H7 (cell line): ENCODE measurements at places on chromosomes 2 and 18. TPM values are rescaled to one million over a fixed set of nuclear protein-coding genes. Genes with fewer than 3 reads are reported as not detected.
A peak's percentile ranks its signal among the peaks of the same experiment; 100 is the strongest.

DNA sequence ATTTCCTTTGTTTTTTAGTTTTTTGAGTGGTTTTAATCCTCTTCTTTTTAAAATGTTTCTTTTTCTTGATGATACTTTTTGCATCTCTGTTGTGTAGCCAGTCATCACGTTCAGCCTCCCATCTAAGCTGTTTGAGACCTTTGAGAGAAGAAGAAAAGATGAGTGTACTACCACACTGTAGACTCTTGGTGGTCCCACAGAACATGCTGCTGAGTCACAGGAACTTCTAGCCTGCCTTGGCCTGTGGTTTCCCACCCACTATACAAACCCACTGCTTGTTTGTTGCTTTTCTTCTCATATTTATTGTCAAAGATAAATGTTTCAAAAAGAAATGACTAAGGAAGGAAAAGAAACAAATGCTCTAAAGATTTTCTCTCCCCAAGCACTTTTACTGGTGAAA lies 5.5 kb downstream of the CEBPZOS start:
- no peak for DNase-seq

DNA sequence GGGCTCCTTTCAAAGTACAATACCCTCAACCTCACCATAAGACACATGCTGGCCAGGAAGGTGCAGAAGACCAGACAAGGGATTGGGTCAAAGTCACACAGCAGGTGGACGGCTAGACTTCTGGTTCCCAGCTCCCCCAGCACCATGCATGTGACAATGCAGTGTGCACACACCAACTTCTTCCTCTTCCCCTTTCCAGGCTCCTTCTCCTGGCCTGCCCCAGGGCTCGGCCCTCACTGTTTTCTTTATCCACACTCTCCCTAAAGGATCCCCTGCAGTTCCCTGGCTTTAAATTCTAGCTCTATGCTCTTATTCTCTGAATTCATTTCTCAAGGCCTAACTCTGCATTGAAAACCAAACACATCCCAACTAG lies 82.3 kb downstream of the LOXHD1 start:
- no peak for DNase-seq

GRCh38 chr2:108612153-108612513 lies 77.9 kb downstream of the LIMS1 start:
- DNase-seq = no peak

- DNase-seq = peak; percentile 77
Observed at GRCh38 chr2:230932556-230933511, 7.8 kb upstream of the GPR55 start.

GRCh38 chr2:113178891-113179290 lies 5.1 kb downstream of the PSD4 start:
- no peak for DNase-seq

DNA sequence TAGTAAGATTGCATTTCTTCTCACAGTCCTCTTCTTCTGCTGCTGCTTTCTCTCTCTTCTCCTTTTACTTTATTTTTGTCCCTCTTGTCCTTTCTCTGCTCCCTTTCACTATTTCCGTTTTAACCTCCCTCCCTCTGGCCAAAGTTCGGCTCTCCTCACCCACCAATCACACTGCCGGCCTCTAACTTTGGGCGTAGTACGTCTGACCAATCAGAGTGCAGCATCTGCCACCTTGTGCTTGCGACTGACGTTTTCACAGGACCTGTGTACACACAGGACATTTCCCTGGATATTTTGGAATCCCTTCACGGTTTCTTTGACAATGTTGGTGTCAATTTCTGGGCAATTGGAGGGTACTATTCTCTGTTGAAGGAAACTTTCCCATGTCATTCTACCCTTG lies 22.6 kb upstream of the ICOS start:
- DNase-seq = peak; percentile 52

GRCh38 chr2:113966832-113967231 lies 76.9 kb downstream of the ACTR3 start:
- no peak for DNase-seq

- DNase-seq = no peak
Observed at GRCh38 chr2:231709636-231709980, 1.3 kb downstream of the PTMA start.

DNA sequence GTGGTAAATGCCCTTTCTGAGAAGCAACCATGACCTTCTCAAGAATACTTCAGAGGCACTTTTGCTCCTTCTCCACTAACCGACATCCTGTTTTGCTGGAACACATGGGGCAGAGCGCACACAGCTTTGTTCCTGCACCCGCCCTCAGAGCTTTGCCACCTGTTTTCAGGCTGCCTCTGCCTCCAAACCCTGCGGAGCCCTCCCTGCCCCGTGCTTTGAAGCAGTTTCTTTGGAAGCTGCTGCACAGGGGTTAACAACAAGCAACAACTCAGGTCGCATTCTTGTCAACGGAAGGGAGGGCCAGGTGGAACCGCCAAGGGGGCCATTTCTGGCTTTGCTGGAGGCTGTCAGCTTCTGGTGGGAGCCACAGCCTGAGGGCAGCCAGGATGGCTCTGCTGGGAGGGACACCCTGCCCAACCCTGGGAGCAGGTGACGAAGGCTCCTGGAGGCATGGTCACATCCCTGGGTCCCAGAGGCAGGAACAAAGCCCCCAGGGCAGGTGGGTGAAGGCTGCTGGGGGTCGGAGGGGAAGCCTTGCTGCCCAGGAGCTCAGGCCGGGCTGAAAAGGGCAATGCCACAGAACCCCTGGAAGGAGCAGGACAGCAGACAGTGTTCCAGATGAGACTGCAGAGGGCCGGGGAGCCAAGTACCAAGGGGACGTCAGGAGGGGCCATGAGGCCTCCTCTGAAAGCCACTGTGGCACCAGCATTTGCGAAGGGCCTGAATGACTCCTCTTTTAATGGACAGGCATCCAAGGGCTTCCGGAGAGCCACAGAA lies 46.8 kb downstream of the MRPS5 start:
- no peak for DNase-seq

- DNase-seq = no peak
Observed at GRCh38 chr2:197207106-197207505, 103.5 kb downstream of the ANKRD44 start.

GRCh38 chr2:3574155-3574554 lies 905 bp upstream of the RPS7 start:
- no peak for DNase-seq

GRCh38 chr2:53886406-53887280 lies 26.9 kb upstream of the GPR75 start:
- no peak for DNase-seq

DNA sequence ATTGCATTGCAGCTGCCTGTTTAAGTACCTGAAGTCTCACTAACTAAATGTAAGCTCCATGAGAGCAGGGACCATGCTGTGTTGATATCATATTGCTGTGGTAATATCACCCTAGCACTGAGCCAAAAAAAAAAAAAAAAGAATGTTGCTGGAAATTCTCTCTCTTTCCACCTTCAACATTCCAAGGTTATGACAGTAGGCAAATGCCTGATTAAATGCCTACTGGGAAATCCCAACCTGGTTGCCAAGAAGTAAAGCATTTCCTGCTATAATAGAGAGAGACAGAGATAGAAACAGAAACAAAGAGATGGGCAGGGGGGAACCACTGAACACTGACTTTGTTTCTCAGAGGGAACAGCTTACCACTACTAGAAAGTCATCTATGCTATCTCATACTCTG lies 1604.2 kb downstream of the LRP1B start:
- DNase-seq = no peak

GRCh38 chr18:44961288-44961995 lies 280.8 kb downstream of the SETBP1 start:
- DNase-seq = no peak

DNA sequence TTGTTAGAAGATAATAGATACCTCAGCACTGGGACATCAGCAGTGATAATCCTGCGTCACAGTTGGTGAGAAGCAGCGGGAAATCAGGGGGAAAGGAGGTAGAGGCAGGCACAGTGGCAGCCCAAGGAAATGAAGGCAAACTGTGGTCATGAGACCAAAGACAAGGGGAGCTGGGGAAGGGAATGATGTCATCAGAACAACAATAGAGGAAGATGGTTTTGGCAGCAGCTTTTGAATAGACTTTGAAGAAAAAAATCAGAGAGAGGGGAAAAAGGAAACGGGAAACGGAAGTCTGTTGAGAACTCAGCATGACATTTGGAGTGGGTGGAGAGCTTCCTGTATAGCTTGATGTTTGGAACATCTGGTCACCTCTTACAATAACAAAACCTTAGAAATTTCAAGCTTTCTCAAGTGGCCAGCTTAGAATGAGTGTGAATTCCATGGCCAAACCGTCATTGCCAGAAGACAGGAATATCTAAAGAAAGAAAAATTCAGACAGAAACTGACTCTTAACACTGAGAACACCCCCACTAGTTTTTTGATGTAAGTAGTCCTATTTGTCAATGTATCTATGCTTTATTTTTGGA lies 18.4 kb upstream of the YES1 start:
- peak; percentile 55 for DNase-seq

RTP5 gene
- total RNA-seq = not detected in 2 replicates

REG1B gene
- not detected in 2 replicates for total RNA-seq

SIX3 gene
- total RNA-seq = 1.7 and 3.0 TPM in 2 replicates

ANKRD36B gene
- 3.0 and 6.1 TPM in 2 replicates for total RNA-seq

LIMS2 gene
- total RNA-seq = 0.33 and 1.4 TPM in 2 replicates

RNF144A gene
- total RNA-seq = 13.6 and 20.6 TPM in 2 replicates

STK17B gene
- total RNA-seq = 16.2 and 26.5 TPM in 2 replicates

FER1L5 gene
- 0.07 and 0.24 TPM in 2 replicates for total RNA-seq

DCDC2C gene
- not detected in 2 replicates for total RNA-seq

POMC gene
- total RNA-seq = 4.4 and 6.4 TPM in 2 replicates

M1AP gene
- 3.9 and 4.8 TPM in 2 replicates for total RNA-seq

ZNF407 gene
- total RNA-seq = 2.9 and 4.0 TPM in 2 replicates
